ENCODE measurements at places on chromosomes 11 and 22.

- H3K36me3 ChIP-seq: peaks cover 78% of the 10 kb centered on the region
- ATAC-seq: no peak
- no peaks in the 10 kb centered on the region for H3K27me3 ChIP-seq
- H3K4me1 ChIP-seq: peaks cover 12% of the 10 kb centered on the region
- no peak overlapping the region for H3K27ac ChIP-seq
- no peak overlapping the region for H3K4me3 ChIP-seq
Measured at GRCh38 chr22:35418088-35418487, 18.1 kb downstream of the MCM5 start.

GRCh38 chr11:116136987-116137674 lies 632.9 kb upstream of the CADM1 start:
- no peak for ATAC-seq
- H3K27me3 ChIP-seq: peaks cover 39% of the 10 kb centered on the region
- no peaks in the 10 kb centered on the region for H3K36me3 ChIP-seq
- no peaks in the 10 kb centered on the region for H3K4me1 ChIP-seq
- H3K4me3 ChIP-seq: no peak overlapping the region

- ATAC-seq: no peak
- H3K4me1 ChIP-seq: peaks cover 11% of the 10 kb centered on the region
- no peak overlapping the region for H3K4me3 ChIP-seq
Measured at GRCh38 chr11:61797263-61797944, 4.7 kb downstream of the FEN1 start.

DNA sequence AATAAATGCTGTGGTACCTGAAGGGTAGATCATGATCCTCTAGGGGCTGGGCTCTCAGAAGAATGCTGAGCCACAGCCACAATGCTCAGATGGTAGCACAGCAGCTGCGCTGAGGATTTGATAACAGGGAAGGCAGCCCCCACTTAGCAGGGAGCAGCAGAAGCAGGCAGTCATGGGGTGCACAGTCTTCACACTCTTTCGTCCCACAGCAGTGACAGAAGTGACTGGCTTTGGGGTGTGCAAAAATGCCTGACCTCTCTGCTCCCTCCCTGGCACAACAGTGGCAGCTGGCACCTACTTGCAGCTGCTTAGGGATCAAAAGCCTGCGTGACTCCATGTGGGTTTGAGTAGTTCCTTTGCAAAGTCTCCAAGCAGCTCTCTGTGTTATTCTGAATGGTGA lies 1349.8 kb upstream of the RAG2 start:
- H3K36me3 ChIP-seq: no peaks in the 10 kb centered on the region
- no peak overlapping the region for H3K27ac ChIP-seq
- ATAC-seq: no peak
- H3K4me3 ChIP-seq: no peak overlapping the region
- H3K27me3 ChIP-seq: no peaks in the 10 kb centered on the region

- no peak overlapping the region for H3K4me3 ChIP-seq
- H3K27ac ChIP-seq: no peak overlapping the region
- H3K4me1 ChIP-seq: peaks cover 10% of the 10 kb centered on the region
- peaks cover 11% of the 10 kb centered on the region for H3K27me3 ChIP-seq
Measured at GRCh38 chr11:113578033-113578380, 102.8 kb upstream of the DRD2 start.

DNA sequence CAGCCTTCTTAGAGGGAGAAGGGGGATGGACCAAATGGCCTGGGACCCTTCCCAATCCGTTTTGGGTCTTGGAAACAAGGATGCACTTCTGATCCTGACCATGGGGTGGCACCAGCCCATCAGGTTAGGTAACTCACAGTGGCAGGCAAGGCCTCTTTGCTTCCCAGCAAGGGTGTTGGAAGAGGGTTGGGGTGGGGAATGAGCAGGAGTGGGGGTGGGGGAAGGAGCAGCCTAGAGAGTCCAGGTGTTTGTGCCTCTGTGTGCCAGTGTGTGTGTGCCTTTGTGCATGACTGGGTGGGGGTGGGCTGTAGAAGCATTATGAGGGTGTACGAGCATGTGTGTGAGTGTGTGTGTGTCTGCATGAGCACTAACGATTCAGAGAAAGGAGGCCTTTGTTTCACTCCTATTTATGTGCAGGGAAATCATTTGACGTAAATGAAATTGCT lies 213.1 kb downstream of the INSC start:
- no peak for ATAC-seq
- H3K4me3 ChIP-seq: no peak overlapping the region
- no peak overlapping the region for H3K27ac ChIP-seq
- no peaks in the 10 kb centered on the region for H3K4me1 ChIP-seq

- H3K27ac ChIP-seq: no peak overlapping the region
- H3K27me3 ChIP-seq: no peaks in the 10 kb centered on the region
- H3K4me3 ChIP-seq: no peak overlapping the region
Measured at GRCh38 chr11:68107689-68108088, 13.5 kb downstream of the CHKA start.

DNA sequence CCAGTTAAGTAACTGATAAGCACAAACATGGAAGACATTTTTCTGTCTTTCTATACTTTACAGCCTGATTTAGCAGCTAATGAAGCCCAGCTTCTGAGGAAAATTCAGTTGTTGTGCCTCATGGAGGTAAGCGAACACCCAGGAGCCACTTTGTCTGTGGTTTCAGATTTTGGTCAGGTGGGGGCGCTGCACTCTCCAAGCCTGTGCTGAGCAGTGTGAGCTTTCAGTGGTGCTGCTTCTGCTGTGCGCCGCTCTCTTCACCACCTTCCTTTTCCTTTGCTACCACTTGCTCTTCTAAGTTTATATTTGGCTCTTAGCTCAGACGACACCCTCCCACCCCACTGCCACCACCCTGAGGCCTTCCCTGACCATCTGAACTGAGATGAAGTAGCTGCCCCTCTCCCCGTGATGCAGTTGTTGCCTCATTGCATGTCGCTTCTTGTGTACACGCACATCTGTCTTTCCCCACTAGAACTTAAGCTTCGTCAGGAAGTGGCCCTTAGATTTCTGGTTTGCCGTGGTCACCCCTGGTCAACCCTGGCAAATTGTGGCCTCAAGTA lies 14.0 kb downstream of the PSMD13 start:
- peaks cover 67% of the 10 kb centered on the region for H3K36me3 ChIP-seq
- ATAC-seq: peak; percentile 86
- no peak overlapping the region for H3K4me3 ChIP-seq
- H3K27me3 ChIP-seq: no peaks in the 10 kb centered on the region

GRCh38 chr22:32692371-32692770 lies 109.1 kb upstream of the TIMP3 start:
- no peaks in the 10 kb centered on the region for H3K36me3 ChIP-seq
- no peak overlapping the region for H3K4me3 ChIP-seq
- no peak for ATAC-seq
- no peaks in the 10 kb centered on the region for H3K4me1 ChIP-seq

- H3K36me3 ChIP-seq: no peaks in the 10 kb centered on the region
- no peak overlapping the region for H3K4me3 ChIP-seq
- peaks cover 65% of the 10 kb centered on the region for H3K27me3 ChIP-seq
- ATAC-seq: no peak
Measured at GRCh38 chr11:130413405-130414106, 14.9 kb downstream of the ADAMTS8 start.

- no peak overlapping the region for H3K27ac ChIP-seq
- H3K4me3 ChIP-seq: no peak overlapping the region
- H3K4me1 ChIP-seq: no peaks in the 10 kb centered on the region
- H3K27me3 ChIP-seq: no peaks in the 10 kb centered on the region
Measured at GRCh38 chr11:102722821-102723220, 1.9 kb downstream of the MMP8 start.

DNA sequence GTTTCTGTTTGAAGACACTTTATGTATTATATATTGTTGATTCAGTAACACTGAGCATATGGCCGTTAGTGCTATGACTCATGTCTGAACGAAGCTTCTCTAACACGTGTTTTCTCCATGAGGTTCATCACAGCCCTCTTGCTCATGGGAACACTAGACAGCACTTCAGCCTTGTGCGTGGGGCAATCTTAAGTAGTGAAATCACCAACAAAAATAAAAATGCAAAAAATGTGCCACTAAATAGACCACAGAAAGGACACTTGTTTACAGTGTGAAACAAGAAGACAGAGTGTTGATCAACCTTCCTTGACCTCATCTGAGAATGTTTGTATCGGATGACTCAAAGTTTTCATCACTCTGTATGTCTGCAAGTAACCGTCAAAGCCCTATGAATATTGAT lies 94.5 kb downstream of the FDX1 start:
- peaks cover 8% of the 10 kb centered on the region for H3K36me3 ChIP-seq
- H3K4me3 ChIP-seq: no peak overlapping the region
- H3K27me3 ChIP-seq: no peaks in the 10 kb centered on the region

GRCh38 chr11:77660947-77661346 lies 23.4 kb upstream of the CLNS1A start:
- no peak overlapping the region for H3K27ac ChIP-seq
- H3K4me3 ChIP-seq: no peak overlapping the region

GRCh38 chr11:63552921-63553320 lies 10.3 kb downstream of the PLAAT2 start:
- H3K27ac ChIP-seq: no peak overlapping the region
- H3K36me3 ChIP-seq: no peaks in the 10 kb centered on the region
- H3K4me3 ChIP-seq: no peak overlapping the region
- H3K27me3 ChIP-seq: peaks cover 15% of the 10 kb centered on the region
- no peak for ATAC-seq
- H3K4me1 ChIP-seq: peaks cover 26% of the 10 kb centered on the region

GRCh38 chr11:59899532-59899931 lies 20.9 kb downstream of the OOSP3 start:
- no peaks in the 10 kb centered on the region for H3K4me1 ChIP-seq
- H3K27me3 ChIP-seq: peaks cover 14% of the 10 kb centered on the region
- no peak overlapping the region for H3K27ac ChIP-seq
- H3K36me3 ChIP-seq: no peaks in the 10 kb centered on the region
- H3K4me3 ChIP-seq: no peak overlapping the region
- no peak for ATAC-seq

DNA sequence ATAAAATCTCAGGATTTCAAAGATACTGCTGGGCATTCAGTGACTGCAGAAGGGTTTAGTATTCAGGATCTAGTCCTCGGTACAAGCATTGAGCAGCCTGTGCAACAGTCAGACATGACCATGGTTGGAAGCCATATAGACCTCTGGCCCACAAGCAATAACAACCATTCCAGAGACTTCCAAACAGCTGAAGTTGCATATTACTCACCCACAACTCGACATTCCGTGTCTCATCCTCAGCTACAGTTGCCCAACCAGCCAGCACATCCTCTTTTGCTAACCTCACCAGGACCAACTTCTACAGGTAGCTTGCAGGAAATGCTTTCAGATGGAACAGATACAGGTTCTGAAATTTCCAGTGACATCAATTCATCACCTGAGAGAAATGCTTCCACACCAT lies 156.8 kb downstream of the C11orf91 start:
- ATAC-seq: no peak
- no peaks in the 10 kb centered on the region for H3K4me1 ChIP-seq
- no peak overlapping the region for H3K4me3 ChIP-seq
- no peaks in the 10 kb centered on the region for H3K36me3 ChIP-seq
- peaks cover 31% of the 10 kb centered on the region for H3K27me3 ChIP-seq
- no peak overlapping the region for H3K27ac ChIP-seq

- peaks cover 87% of the 10 kb centered on the region for H3K4me1 ChIP-seq
- peak overlapping the region; percentile 86 for H3K27ac ChIP-seq
- no peaks in the 10 kb centered on the region for H3K27me3 ChIP-seq
- H3K4me3 ChIP-seq: no peak overlapping the region
- no peak for ATAC-seq
Measured at GRCh38 chr11:111419641-111420327, 40.7 kb upstream of the POU2AF1 start.

- no peak overlapping the region for H3K4me3 ChIP-seq
- peaks cover 11% of the 10 kb centered on the region for H3K4me1 ChIP-seq
- no peak overlapping the region for H3K27ac ChIP-seq
- peaks cover 35% of the 10 kb centered on the region for H3K36me3 ChIP-seq
- no peaks in the 10 kb centered on the region for H3K27me3 ChIP-seq
Measured at GRCh38 chr22:29654420-29654819, 51.0 kb downstream of the NF2 start.

GRCh38 chr22:27493796-27494195 lies 307.8 kb downstream of the MN1 start:
- no peaks in the 10 kb centered on the region for H3K27me3 ChIP-seq
- H3K27ac ChIP-seq: no peak overlapping the region
- no peak overlapping the region for H3K4me3 ChIP-seq
- ATAC-seq: no peak
- H3K4me1 ChIP-seq: no peaks in the 10 kb centered on the region
- no peaks in the 10 kb centered on the region for H3K36me3 ChIP-seq

GRCh38 chr11:111749646-111750045 lies 16.5 kb downstream of the PPP2R1B start:
- no peaks in the 10 kb centered on the region for H3K4me1 ChIP-seq
- no peak overlapping the region for H3K4me3 ChIP-seq
- no peak for ATAC-seq

DNA sequence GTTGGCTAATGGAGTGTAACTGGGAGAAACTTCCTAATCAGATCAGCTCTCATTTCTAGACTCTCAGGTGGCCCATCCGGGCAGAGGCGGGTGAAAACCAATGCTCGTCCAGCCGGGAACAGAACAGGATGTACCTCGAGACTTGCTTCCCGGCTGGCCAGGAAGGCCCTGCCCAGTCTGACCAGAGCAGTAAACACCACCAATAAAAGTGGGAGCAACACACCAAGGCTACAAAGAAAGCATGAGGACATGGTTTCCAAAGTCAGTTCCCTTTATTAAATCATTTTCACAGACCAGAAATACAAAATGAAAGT lies 940 bp upstream of the TNKS1BP1 start:
- H3K36me3 ChIP-seq: peaks cover 52% of the 10 kb centered on the region
- H3K27ac ChIP-seq: peak overlapping the region; percentile 88
- no peak for ATAC-seq
- no peaks in the 10 kb centered on the region for H3K27me3 ChIP-seq

GRCh38 chr11:108912581-108912980 lies 247.7 kb downstream of the DDX10 start:
- H3K36me3 ChIP-seq: peaks cover 20% of the 10 kb centered on the region
- H3K27ac ChIP-seq: no peak overlapping the region
- H3K4me3 ChIP-seq: no peak overlapping the region
- ATAC-seq: no peak
- H3K27me3 ChIP-seq: no peaks in the 10 kb centered on the region

DNA sequence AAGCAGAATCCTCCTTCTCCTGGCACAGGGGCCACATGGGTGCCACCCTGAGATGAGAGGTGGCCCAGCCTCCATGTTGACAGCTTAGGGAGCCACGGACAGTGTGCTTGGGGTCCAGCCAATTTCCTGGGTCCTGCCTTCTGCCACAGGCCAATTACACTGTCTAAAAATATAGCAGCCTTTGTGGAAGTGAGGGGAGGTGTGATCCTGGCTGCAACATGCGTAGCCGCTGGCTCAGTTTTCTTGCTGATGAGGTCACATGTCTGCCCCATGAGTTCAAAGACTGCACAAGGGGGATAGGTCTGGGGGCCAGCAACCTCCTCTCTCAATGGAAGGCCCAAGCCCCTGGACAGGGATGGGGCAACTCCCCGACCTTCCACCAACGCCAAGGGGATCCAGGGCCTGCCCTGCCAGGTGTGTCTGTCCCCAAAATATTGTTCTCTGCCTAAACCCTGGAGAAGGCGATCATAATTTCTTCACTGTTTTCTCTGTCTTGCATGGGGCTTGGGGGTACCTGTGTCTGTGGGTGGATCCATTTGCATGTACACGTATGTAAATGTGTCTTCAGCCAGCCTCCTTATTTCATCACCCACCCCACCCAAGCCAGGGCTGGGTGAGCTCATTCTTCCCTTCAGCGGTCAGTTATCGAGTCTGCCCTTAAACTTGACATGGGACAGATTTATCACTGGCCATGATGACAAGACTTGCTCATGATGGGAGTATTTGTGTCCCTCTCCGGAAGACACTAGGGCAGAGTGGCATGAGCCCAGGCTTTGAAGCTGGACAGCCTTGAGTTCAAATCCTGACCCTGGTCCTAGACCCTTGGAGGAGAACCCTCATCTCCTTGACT lies 59.4 kb downstream of the OTOG start:
- H3K27me3 ChIP-seq: peaks cover 8% of the 10 kb centered on the region
- no peaks in the 10 kb centered on the region for H3K36me3 ChIP-seq
- ATAC-seq: no peak
- no peak overlapping the region for H3K27ac ChIP-seq
- no peaks in the 10 kb centered on the region for H3K4me1 ChIP-seq
